Astrocyte of the spinal cord (primary cell): ENCODE measurements at places on chromosomes 7 and 10.

- DNase-seq: no peak
These were observed 173.6 kb downstream of the RPS24 start for GRCh38 chr10:78207216-78207615.

DNA sequence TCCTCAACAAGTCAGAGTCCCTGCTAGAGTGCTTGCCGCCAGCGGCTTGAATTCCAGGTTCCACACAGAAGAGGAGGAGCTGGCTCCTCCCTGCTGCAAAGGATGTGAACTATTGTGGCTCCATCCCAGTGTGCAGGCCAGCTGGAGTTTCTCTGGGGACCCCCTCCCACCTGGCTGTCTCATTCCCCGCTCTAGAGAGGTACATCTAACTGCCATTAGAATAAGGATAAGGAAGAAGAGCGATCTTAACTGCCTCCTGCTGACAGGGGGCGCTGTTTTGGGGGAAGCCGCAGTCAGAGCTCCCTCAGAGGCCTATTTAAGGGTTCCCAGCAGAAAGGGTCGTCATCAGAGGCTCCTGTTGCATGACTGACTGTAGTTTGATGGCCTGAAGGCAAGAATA is 40.8 kb upstream of the HECW1 start:
- DNase-seq: no peak

DNA sequence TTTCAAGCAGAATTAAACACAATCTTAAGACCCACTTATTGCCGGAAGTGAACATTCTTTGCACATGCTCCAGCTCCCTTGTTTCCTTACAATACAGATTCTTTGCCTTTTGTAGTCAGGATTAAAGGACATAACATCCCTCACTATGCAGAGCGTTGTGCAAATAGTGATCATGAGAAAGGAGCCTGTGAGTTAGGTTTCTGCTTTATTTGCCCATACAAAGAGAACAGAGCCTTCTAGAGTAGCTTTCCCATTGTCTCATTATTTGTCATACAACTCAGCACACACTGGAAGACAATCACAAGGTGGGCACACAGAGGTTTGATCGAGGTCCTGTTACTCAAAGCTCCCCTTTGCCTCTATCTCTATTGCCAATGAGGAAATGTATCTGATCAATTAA is 48.2 kb upstream of the WDR11 start:
- no peak for DNase-seq

GRCh38 chr10:83122336-83122735 is 1017.0 kb upstream of the GHITM start:
- no peak for DNase-seq

DNA sequence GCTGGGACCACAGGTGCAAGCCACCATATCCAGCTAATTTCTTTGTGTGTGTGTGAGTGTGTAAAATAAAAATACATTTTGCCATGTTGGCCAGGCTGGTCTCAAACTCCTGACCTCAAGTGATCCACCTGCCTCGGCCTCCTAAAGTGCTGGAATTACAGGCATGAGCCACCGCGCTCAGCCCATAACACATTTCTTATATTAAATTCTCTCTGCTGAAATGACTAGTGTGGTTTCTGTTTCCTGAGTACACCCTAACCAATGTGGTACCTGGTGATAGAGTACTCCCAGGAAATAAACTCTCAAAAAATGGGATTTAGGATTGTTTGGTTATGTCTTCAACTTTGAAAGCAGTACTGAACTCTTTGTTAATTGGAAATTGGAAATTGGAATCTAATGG is 19.4 kb upstream of the FHIP2A start:
- no peak for DNase-seq

DNA sequence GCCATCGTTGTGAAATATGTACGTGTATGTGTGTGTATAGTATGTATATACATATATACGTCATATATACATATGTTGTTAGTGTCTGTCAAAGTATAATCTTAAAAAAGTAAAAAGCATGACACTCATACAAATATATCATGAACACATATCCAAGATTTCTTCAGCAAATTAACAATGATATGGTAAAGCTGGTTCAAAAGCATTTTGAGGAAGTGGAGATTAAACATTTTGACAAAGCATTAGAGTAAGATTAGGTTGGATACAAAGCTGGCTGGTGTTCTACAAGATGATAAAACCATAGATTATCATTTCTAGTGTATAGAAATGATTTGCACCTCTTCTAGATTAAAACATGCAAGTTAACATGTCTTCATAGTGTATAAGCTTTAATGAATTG is 771 bp upstream of the NUDCD3 start:
- DNase-seq: no peak

- peak; percentile 7 for DNase-seq
These were observed 135.7 kb downstream of the INHBA start for GRCh38 chr7:41567031-41567730.

DNA sequence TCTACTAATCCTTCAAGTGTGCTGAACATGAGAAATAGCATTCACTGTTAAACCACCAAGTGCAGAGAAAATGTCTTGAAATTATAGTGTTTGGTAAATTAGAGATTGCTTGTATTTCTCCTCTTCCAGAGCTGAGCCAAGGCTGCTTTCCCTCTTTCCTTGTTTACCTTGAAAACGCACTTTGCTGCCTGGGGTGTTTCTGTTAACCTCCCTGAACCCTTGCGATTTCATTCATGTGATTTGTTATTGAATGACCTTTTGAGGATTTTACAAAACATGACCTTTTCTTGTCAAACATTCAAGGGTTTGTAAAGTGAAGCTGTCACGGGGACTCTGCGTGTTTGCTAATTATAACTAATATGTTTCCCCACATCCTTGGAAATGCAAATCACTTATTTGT is 169.4 kb downstream of the LRMDA start:
- DNase-seq: no peak

DNA sequence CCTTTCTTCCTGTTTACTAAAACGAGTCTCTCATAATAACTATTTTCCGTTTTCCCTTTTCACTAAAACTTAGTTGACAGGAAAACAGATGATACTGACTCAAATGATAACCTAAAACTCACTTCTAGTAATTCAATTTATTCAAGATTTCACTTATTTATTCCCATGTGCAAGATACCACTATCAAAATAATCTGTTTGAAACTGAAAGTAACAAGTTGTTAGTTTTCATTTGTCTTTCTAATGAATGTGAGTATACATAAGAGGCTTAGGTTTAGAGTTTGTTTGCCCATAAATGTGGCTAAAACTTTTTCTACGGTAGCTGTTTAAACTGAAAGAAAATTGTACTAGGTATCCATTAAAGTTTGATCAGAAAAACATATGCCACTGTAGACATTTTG is 314.9 kb upstream of the STEAP1 start:
- no peak for DNase-seq

DNA sequence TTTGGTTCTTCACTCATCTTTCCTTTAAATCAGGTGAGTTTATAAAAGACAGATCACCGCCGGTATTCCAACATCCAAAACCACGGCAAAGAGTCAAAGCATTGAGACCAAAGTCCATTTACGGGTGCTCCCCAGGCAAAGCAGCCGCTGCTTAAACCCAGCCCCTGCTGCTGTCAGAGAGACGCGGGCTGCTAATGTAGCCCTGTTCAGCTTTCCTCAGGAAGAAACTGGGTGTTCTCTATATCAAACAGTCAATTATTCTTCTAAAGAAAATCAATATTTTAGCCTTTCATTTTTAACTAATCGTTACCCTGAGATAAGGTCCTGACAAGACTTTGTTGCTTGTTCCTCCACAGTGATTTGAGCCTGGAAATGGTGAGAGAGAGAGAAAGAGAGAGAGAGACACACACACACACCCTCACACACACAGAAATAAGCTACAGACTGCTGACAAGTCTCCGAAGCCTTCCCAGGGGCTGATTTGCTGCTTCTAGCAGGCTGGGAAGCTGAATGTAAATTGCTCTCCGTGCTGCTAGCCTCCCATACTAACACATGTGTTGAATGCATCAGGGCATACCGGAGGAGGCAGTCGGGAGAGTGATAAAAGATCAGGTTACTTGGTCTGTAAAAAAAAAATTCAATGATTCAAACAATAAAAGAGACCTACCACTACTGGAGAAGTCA is 183.0 kb upstream of the ANK3 start:
- DNase-seq: peak; percentile 78

DNA sequence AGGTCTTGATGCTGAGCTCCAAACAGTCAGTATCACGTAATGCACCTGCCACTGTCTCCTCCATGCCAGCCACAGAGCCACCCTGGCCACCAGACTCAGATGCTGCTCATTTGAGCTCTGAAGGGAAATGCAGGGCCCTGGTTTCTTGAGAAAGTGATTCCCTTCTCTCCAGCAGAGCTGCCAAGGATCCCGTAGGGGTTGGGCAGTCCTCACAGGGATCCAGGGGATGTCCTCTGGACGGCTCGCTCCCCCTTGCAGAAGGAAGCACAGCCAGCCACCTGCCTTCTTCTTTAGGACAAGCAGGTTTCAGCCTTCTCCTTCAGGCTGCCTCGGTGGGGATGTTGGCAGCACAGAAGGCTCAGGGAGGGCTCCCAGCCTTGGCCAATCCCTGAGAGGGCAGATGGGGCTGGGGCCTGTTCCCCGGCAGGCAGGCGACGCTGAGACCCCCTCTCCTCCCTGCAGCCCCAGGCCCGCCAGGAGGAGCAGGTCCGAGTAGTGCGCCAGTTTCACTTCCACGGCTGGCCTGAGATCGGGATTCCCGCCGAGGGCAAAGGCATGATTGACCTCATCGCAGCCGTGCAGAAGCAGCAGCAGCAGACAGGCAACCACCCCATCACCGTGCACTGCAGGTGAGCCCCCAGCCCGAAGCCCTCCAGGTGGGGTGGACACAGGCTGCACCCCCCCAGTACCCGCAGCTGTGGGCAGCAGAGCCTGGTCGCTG is 48.9 kb downstream of the MKI67 start:
- DNase-seq: no peak

DNA sequence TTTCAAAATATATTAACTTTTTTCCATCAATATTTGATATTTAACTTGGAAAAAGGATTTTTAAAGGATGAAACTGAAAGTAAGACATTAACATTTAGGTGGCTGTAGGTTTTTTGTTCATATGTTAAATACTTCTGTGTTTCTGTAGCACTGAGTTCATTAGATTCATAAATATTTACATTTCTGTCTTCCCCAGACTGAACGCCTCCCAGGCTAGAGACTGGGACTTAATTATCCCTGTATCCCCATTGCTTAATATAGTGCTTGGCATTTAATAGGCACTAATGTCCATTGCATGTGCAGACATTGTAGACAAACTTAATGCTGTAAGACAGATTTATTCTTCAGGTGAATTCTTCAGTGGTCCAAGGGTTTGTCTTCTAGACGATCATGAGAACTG is 7.4 kb downstream of the PTPN12 start:
- DNase-seq: no peak

- DNase-seq: no peak
These were observed 138.4 kb upstream of the NFE2L3 start for GRCh38 chr7:26013551-26014083.

- DNase-seq: no peak
These were observed 75.8 kb downstream of the GNAI1 start for GRCh38 chr7:80210400-80210799.

- no peak for DNase-seq
These were observed 18.9 kb downstream of the INSIG1 start for GRCh38 chr7:155316427-155317113.

GRCh38 chr7:127755521-127755920 is 103.5 kb downstream of the SND1 start:
- DNase-seq: no peak

DNA sequence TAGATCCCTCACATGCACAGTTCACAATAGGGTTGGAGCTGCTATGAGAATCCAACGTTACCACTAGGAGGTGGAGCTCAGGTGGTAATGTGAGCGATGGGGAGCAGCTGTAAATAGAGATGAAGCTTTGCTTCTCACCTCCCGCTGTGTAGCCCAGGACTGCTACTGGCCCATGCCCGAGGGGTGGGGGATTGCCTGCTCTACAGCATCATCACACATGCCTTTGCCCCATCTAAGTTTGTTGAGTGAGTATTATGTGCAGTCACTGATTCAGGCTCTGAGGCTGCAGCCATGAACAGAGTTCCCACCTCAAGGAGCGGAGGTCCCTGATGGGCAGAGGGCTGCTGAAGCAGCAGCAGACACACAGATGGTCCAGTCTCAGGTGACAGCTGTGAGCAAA is 94.1 kb downstream of the CHST15 start:
- no peak for DNase-seq

- peak; percentile 75 for DNase-seq
These were observed 331.3 kb upstream of the COBL start for GRCh38 chr7:51647931-51648351.

GRCh38 chr7:45980181-45980905 is 59.3 kb upstream of the IGFBP3 start:
- DNase-seq: peak; percentile 53

DNA sequence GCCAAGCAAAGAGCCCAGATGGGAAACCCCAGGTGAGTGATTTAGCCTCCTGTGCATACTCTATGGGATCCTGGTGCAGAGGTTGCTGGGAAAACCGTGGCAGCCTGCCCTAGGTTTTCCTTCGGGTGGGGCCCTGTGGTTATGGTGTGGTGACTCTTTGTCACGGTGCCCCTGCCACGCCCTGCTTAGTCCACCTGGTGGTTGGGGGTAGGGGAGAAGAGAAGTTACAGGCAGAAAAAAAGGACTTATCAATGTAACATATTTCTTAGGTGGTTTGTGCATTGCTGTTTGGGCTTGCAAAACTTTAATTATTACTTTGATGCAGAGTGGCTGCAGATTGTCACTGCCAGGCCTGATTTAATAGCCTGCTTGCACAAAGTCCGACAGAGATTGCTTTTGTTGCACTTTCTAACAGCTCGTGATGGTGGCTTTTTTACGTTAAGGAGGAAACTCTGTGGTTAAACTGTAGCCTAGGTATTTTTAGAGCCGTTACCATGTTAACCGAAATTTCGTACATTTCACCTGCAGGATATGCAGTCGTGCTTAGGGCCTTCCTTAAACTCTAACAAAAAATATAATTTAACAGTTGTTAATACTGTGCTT is 197.4 kb downstream of the RNLS start:
- DNase-seq: no peak

GRCh38 chr7:101972627-101973026 is 155.2 kb downstream of the CUX1 start:
- DNase-seq: no peak

GRCh38 chr7:54697659-54698186 is 61.3 kb downstream of the SEC61G start:
- DNase-seq: no peak
